ENCODE measurements at places on chromosomes 7 and 10.

GRCh38 chr7:22569586-22570321 is 69.8 kb upstream of the STEAP1B start:
- peak; percentile 97 for DNase-seq
- H3K27ac ChIP-seq: no peak overlapping the region
- peaks cover 18% of the 10 kb centered on the region for H3K27me3 ChIP-seq
- H3K4me3 ChIP-seq: no peak overlapping the region
- H3K4me1 ChIP-seq: peaks cover 60% of the 10 kb centered on the region

GRCh38 chr10:7279303-7279702 is 131.5 kb downstream of the SFMBT2 start:
- H3K36me3 ChIP-seq: no peaks in the 10 kb centered on the region
- no peak overlapping the region for H3K27ac ChIP-seq
- no peak for DNase-seq
- no peaks in the 10 kb centered on the region for H3K27me3 ChIP-seq
- no peaks in the 10 kb centered on the region for H3K4me1 ChIP-seq

DNA sequence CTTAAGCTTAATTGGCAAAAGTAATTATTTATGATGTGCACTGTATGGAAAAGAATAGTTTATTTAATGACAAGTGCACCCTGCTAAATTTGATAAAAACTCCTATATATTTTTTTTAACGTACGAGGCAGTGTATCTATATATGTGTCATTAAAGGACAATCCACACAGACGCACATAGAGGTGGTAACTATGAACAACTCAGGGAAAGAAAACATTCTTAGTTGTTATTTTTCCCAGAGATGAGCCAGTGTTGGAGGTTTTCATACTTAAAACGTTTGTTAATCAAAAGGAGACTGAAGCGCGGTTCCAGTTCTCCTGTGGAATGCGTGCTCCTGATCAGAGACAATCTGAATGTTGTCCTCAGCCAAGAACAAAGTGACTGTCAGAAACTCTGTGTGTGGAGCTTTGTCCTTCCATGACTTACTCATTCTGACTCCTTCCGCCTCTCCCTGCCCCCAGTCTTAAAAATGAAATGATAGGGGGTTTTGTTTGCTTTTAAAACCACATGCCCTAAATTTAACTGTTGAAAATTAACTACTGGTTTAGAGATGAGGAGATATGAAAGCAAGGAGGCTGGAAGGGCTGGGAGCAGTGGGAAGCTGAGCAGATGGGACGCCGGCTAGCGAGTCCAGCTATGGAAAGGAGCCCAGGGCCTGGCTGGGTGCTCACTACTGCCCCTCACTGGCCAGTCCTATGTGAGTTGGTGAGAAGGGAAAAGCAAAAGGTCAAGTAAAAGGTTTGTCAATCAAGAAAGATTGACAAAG is 99.6 kb downstream of the SVIL start:
- no peaks in the 10 kb centered on the region for H3K4me1 ChIP-seq
- no peaks in the 10 kb centered on the region for H3K27me3 ChIP-seq
- DNase-seq: no peak
- no peak overlapping the region for H3K4me3 ChIP-seq
- no peak overlapping the region for H3K27ac ChIP-seq

GRCh38 chr10:26832960-26833359 is 27.8 kb downstream of the ABI1 start:
- DNase-seq: no peak
- no peaks in the 10 kb centered on the region for H3K36me3 ChIP-seq
- no peak overlapping the region for H3K27ac ChIP-seq
- peaks cover 29% of the 10 kb centered on the region for H3K4me1 ChIP-seq

- DNase-seq: no peak
- H3K36me3 ChIP-seq: no peaks in the 10 kb centered on the region
- H3K27me3 ChIP-seq: no peaks in the 10 kb centered on the region
- no peaks in the 10 kb centered on the region for H3K4me1 ChIP-seq
- H3K27ac ChIP-seq: no peak overlapping the region
Measured at GRCh38 chr7:121369462-121369861, 26.6 kb downstream of the FAM3C start.

GRCh38 chr10:131980761-131981428 is 828 bp downstream of the BNIP3 start:
- H3K36me3 ChIP-seq: no peaks in the 10 kb centered on the region
- no peak for DNase-seq
- peaks cover 31% of the 10 kb centered on the region for H3K27me3 ChIP-seq
- H3K4me3 ChIP-seq: peak overlapping the region; percentile 33
- H3K27ac ChIP-seq: no peak overlapping the region

GRCh38 chr7:29247224-29247962 is 52.8 kb downstream of the CHN2 start:
- peaks cover 19% of the 10 kb centered on the region for H3K36me3 ChIP-seq
- H3K4me3 ChIP-seq: no peak overlapping the region
- no peak overlapping the region for H3K27ac ChIP-seq

GRCh38 chr10:19704544-19704943 is 111.7 kb upstream of the PLXDC2 start:
- H3K36me3 ChIP-seq: no peaks in the 10 kb centered on the region
- no peaks in the 10 kb centered on the region for H3K27me3 ChIP-seq
- H3K4me3 ChIP-seq: no peak overlapping the region
- no peak overlapping the region for H3K27ac ChIP-seq
- no peak for DNase-seq

DNA sequence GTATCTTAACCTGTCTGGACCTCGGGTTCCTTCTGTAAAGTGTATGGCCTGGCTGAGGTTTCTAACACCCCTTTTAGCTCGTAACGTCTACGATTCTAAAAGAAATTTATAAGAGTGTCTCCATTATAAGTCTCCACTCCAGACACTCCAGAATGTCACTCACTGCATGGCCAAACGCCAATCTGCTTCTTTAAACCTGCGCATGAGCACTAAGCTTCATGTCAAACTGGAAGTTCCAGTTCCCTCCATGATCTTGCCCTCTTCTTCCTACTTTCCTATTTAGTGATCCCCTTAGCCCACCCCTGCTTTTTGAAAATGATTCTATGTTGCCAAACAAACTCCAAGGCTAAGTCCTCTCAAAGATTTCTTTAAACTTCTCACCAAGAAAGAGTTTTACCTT is 241.4 kb upstream of the NPVF start:
- H3K4me1 ChIP-seq: no peaks in the 10 kb centered on the region
- H3K36me3 ChIP-seq: no peaks in the 10 kb centered on the region
- no peak for DNase-seq
- H3K4me3 ChIP-seq: no peak overlapping the region

GRCh38 chr10:18684953-18685352 is 25.7 kb downstream of the ARL5B start:
- no peaks in the 10 kb centered on the region for H3K4me1 ChIP-seq
- no peaks in the 10 kb centered on the region for H3K27me3 ChIP-seq
- no peak for DNase-seq
- no peaks in the 10 kb centered on the region for H3K36me3 ChIP-seq

- no peak overlapping the region for H3K4me3 ChIP-seq
- no peak overlapping the region for H3K27ac ChIP-seq
- peaks cover 3% of the 10 kb centered on the region for H3K4me1 ChIP-seq
- no peaks in the 10 kb centered on the region for H3K36me3 ChIP-seq
Measured at GRCh38 chr7:77866370-77866769, 67.8 kb downstream of the PHTF2 start.

GRCh38 chr7:43652364-43652763 is 69.5 kb downstream of the STK17A start:
- no peak overlapping the region for H3K27ac ChIP-seq
- H3K27me3 ChIP-seq: no peaks in the 10 kb centered on the region
- peaks cover 43% of the 10 kb centered on the region for H3K4me1 ChIP-seq
- no peak for DNase-seq
- peaks cover 7% of the 10 kb centered on the region for H3K36me3 ChIP-seq

- H3K36me3 ChIP-seq: no peaks in the 10 kb centered on the region
- no peak overlapping the region for H3K4me3 ChIP-seq
- no peak for DNase-seq
Measured at GRCh38 chr10:35422228-35422627, 85.9 kb downstream of the CCNY start.

GRCh38 chr7:100087055-100087750 is 1.6 kb upstream of the COPS6 start:
- DNase-seq: no peak
- H3K36me3 ChIP-seq: peaks cover 20% of the 10 kb centered on the region
- no peaks in the 10 kb centered on the region for H3K27me3 ChIP-seq
- H3K4me3 ChIP-seq: no peak overlapping the region

DNA sequence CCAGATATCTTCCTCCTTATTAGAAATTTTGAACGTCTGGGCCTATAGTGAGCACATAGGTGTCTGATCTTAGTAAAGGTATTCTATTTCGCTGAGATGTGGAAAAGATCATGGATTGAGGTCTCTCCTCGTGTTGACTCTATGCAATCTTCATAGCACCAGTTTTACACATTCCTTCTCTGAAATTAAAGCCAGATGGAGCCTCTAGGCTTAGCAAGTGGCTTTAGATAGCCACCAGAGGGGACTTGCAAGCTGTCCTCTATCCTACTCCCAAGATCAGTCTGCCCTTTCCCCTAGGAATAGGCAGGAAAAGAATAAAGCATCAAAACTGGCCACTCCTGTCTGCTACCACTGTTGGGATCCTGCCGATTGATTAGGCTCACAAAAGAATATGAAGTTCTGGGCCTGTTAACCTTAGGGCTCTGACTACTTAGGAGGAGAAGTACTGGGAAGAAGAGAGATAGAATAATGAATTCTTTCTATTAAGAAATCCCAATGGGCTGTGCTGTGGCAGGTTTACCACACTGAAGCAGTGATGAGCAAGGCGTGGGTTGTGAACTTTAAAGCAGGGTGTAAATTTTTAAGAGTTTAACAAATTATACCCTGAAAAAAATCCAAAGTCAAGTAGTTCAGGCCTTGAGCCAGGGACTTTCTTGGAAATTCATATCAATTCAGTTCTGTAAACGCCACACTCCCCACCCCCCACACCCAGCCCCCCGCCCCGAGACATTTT is 2.2 kb upstream of the STRIP2 start:
- H3K4me1 ChIP-seq: peaks cover 17% of the 10 kb centered on the region
- H3K27ac ChIP-seq: no peak overlapping the region
- DNase-seq: no peak
- no peak overlapping the region for H3K4me3 ChIP-seq
- peaks cover 6% of the 10 kb centered on the region for H3K36me3 ChIP-seq

Data from CD14-positive monocyte (primary cell).